Stimulated activated naive CD8-positive, alpha-beta T cell treated with anti-CD3 and anti-CD28 coated beads, Interleukin-15, amount 100 ng/mL, for 72 hours (primary cell): ENCODE measurements at places on chromosomes 1 and 21.

- no peak for DNase-seq
These were observed 1.0 kb downstream of the RAB7B start for GRCh38 chr1:206002160-206002559.

GRCh38 chr1:222129041-222129440 is 387.2 kb upstream of the DUSP10 start:
- no peak for DNase-seq

DNA sequence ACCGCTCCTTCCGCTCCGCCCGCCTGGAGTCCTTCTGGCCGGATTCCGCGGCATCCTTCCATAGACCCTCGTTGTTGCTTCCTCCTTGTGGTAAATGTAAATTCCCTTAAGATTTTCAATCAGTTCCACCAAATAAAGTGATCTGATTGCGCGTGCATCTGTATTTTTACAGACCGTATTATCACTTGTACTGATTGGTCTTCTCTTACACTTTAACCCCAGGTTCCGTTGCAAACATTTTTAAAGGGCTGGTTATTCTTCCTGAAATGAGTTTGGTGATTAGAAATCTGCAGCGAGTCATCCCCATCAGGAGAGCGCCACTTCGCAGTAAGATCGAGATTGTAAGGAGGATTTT is 483 bp downstream of the YBEY start:
- no peak for DNase-seq

- DNase-seq = no peak
These were observed 110.6 kb downstream of the HS2ST1 start for GRCh38 chr1:87024936-87025540.

GRCh38 chr1:118396279-118396678 is 211.3 kb upstream of the SPAG17 start:
- DNase-seq = no peak

DNA sequence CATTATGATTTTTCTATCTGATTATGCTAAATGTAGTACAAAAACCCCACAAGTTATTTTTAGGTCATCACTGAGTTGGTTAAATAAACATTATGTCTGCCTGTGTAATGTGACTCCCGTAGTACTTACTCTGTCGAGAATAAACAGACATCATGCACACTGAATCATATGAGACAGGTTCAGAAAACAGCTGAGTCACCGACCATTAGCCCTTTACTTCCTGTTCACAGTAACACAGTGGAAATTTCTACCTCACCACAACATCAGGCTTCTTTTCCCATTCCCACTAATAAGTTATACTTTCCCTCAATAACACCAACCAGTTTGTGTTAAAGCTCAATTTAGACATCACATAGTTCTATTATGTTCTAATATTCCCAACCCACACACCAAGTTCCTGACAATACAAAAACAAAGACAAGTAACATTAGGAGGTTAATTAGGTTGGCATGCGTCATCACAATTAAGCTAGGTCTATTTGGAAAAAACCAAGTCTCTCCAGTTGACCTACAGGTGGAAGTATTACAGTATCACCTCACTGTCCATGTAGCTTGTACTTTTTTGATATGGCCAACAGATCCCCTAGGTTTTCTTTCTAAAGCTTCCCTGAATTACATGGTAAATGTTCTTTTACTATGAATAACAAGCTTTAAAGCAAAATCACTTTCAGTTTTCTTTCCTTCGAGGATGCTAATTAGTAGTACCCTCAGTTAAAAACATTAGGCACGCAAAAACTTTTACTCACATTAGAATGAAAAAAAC is 154.2 kb downstream of the EIF4G3 start:
- no peak for DNase-seq

DNA sequence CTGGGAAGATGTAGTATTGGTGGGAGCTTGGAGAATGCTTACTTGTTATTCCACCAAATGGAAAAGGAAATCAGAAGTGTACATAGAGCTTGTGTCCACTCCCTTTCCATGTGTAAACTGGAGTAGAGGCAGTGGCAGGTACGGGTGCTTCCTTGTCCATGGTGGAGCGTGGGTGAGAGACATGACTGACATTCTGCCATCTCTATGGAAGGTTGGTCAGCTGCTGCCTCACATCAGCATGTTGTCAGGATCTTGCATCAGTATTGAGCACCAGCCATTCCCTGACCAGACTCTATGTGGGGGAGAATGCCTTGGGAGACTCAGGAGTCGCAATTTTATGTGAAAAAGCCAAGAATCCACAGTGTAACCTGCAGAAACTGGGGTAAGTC is 19.8 kb downstream of the NLRP3 start:
- no peak for DNase-seq

DNA sequence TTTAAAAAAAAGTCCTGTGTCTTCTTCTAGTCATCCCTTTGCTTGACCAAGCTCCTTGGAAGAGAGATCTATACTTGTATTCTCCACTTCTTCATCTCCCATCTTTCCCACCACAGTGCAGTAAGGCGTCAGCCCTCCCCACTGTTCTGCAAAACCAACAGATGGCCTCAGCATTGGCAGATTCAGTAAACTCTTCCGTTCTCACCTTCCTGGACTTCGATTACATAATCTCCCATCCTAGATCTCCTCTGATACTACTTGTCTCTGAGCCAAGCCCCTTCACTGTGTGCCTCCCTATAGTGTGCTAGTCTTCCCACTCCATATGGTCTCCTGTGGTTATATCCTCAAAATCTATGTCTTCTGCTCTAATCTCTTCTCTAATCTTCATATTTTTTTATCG is 1.6 kb upstream of the COLGALT2 start:
- no peak for DNase-seq

- no peak for DNase-seq
These were observed 127.8 kb downstream of the NRDC start for GRCh38 chr1:51750729-51751128.

- DNase-seq = no peak
These were observed 36.6 kb downstream of the OLFM3 start for GRCh38 chr1:101960142-101960541.

DNA sequence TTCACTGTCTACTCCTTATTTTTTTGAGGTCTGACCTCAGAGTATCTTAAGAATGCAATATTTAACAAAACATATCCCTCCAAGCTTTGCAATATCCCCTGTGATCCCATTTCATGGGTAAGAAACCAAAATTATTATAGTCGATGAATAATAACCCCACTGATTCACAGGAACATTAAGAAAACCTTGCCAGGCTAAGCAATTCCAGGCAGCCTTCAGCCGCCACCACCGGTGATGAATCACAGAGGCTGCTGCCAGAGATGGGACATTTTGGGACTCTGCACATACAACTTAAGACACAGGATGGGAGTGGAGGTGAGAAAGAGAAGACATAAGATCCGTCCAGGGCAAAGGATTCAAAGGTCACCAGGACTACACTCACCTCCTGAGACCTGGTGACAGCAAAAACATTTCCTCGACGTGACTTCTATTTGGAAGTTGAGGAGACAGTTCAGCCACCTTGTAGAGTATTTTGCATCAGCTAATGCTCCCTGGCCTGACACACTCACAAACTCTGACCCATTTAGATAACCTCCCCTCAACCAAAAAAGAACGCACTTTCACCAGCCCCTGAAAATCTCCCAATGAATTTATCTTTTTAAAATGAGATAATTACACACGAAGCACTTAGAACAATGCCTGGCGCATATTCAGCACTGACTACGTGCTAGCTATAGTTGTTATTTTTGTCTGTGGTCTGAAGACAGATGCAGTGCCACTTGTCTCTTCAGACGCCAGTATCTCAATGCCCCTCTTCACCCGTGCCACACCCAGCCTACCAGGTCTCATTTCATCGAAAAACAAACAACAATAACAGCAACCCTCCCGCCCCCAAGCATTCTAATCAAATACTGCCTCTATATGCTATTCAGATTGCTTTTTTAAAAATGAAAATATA is 17.8 kb upstream of the OVAAL start:
- DNase-seq = no peak

- no peak for DNase-seq
These were observed 4.7 kb downstream of the MAP1LC3C start for GRCh38 chr1:241994171-241994570.

- no peak for DNase-seq
These were observed 1.0 kb downstream of the DDAH1 start for GRCh38 chr1:85463731-85464496.

DNA sequence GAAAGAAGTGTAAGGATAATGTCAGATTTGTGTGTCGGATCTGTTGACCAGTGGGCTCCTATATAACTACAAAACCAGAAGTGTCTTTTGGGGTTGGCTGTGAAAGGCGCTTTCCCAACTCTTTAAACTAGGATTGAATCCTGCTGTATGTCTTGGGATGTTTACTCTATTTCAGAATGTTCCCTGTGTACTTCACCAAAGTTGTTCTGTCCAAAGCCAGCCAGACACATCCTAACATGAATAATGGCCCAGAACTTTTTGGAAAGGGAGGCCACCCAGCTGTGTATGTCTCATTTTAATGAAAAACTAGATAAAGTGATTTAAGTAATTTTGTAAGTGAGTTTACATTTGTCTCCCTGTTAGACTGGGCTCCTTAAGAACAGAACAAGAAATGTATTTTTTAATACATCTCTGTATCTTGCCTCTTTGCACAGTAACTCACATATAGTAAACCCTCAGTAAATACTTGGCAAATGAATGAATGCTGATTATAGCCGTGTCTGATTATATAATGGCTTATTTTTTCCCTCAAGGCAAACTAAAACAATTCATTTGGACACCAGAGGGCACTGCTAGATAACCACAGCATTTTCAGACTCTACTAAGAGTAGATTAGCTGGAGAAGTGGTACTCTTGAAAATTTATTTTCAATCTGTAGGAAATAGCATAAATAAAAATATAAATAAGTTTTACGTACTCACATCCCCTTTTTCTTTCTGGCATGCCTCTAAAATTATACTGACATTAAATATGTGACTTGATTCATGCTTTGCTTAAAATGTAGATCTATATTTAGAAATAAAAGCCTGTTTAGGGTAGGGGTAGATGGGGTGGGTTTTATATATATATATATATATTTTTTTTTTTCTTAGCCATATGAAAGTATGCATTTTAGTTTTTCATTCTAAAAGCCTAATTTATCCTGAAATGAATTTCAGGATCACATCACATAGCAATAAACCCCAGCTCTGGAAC is 23.8 kb downstream of the TSEN15 start:
- DNase-seq = no peak

DNA sequence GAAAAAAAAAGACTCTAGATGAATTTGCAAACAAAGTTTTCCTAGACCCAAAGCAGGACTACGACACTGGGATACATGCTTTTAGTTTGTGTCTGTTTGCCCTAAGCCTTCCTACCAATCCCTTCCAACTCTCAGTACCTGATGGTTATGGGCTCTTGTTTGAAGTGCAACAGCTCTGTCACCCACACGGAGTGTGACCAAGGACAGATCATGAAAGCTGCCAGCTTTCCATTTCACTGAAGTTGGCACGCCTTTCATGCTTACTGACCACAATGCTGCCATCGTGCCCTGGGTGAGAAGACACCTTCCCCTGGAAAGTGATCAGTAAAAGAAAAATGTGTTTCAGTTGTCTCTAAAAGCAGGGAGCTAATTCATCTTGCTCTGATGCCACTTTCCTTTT is 312.5 kb upstream of the PTBP2 start:
- no peak for DNase-seq

GRCh38 chr1:55005351-55006140 is 6.8 kb downstream of the BSND start:
- no peak for DNase-seq

DNA sequence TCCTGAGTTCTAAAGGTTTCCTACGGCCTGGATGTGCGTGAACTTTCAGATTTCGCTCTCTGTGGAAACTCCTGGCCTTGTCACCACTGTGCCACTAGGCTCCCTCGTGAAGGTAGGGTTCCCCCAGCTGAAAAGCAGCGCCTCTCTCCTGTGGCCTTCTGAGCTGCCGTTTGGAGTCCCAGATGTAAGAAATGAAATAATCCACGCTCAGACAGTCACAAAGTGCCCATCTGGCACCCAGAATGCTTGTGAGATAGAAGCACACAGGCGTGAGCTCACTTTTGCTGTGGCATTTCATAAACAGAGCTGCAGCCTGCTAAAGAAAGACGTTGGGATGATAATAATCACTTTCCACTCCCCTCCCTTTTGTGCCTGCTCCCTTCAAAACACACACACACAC is 65.8 kb downstream of the LMO4 start:
- DNase-seq = no peak

DNA sequence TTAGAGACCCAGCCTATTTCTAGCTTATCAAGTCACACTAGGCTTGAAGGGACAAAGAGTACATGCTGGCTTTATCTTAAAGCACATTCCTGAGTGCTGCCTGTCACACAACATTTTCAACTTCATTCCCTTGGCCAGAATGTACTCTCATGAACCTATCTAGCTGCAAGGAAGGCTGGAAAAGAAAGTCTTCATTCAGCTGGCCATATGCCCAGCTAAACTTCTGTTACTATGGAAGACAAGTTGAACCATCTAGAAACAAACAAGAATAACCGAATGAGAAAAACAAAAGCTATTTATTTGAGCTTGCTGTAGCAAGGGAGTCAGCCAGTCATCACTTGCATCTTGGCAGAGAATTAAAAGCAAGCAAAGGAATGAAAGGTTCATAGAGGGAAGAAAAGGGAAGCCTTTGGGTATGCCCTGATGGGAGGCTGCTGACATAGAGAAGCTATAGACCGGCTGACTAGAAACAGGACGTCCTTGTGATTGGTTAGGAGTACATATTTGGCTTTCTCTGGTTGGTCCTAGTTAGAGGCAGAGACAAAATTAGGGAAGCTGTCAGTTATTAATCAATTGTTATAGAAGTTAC is 108.4 kb downstream of the NEK7 start:
- no peak for DNase-seq

- no peak for DNase-seq
These were observed 124.8 kb upstream of the LMO4 start for GRCh38 chr1:87203904-87204303.

DNA sequence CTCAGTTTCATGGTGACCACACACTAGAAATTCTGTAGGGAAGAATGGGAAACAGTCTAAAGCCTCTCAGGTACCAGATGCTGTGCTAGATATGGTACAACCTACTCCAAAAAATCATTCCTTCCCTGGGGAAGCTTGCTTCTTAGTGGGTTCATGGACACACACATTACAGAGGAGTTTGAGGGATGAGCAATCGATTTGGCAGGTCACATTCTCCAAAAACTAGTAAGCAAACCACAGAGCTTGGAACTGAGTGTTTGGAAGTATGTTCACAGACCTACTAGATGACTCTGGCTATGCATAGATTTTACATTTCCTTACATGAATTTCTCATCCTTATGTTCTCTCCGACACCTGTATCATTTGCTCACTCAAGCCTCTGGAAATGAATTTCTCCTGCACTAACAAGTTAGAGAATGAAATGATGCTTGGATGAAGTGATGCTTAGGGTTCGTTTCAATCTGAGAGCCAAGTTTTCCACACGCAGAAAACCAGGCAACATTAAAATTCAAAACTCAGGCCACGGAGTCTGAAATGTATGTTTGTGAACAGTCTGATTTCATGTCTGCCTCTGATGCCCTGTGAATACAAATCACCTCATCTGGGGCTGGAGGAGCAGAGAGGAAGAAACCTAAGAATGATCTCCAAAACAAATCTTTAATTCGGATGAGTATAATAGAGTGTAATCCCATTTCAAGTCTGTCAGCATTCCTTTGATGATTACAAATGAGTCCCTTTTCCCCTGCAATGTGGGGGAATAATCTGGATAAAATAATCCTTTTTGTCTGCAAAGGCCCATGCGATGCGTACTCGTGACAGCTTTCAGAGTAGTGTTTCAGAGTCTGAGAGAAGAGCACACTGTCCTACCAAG is 11.0 kb downstream of the EVA1C start:
- no peak for DNase-seq

- no peak for DNase-seq
These were observed 149.2 kb downstream of the ACTL8 start for GRCh38 chr1:17904290-17904689.
